CD8-positive, alpha-beta memory T cell (primary cell): ENCODE measurements at places on chromosomes 4 and X.

GRCh38 chr4:125389713-125390112 lies 75.0 kb downstream of the FAT4 start:
- no peak for DNase-seq
- no peak overlapping the region for H3K4me3 ChIP-seq
- no peaks in the 10 kb centered on the region for H3K36me3 ChIP-seq
- H3K27me3 ChIP-seq, result no peaks in the 10 kb centered on the region
- no peak overlapping the region for H3K27ac ChIP-seq

GRCh38 chrX:727738-728621 lies 97.4 kb downstream of the SHOX start:
- no peaks in the 10 kb centered on the region for H3K4me1 ChIP-seq
- H3K27ac ChIP-seq, result no peak overlapping the region
- H3K36me3 ChIP-seq, result no peaks in the 10 kb centered on the region
- no peak overlapping the region for H3K4me3 ChIP-seq

GRCh38 chrX:68462653-68463052 lies 29.4 kb upstream of the OPHN1 start:
- H3K36me3 ChIP-seq, result no peaks in the 10 kb centered on the region
- H3K27ac ChIP-seq, result no peak overlapping the region
- no peaks in the 10 kb centered on the region for H3K4me1 ChIP-seq

GRCh38 chr4:130359542-130359941 lies 1263.6 kb downstream of the C4orf33 start:
- H3K27me3 ChIP-seq, result no peaks in the 10 kb centered on the region
- no peak for DNase-seq
- H3K27ac ChIP-seq, result no peak overlapping the region

GRCh38 chrX:112786076-112786475 lies 54.6 kb downstream of the AMOT start:
- no peak overlapping the region for H3K27ac ChIP-seq
- no peaks in the 10 kb centered on the region for H3K36me3 ChIP-seq
- DNase-seq, result no peak

GRCh38 chr4:97411356-97411755 lies 731.9 kb downstream of the STPG2 start:
- H3K4me3 ChIP-seq, result no peak overlapping the region
- H3K27ac ChIP-seq, result no peak overlapping the region
- no peak for DNase-seq
- H3K4me1 ChIP-seq, result no peaks in the 10 kb centered on the region
- H3K36me3 ChIP-seq, result no peaks in the 10 kb centered on the region
